ENCODE measurements at places on chromosomes 16 and 17.
A peak's percentile ranks its signal among the peaks of the same experiment; 100 is the strongest.

GRCh38 chr17:39939588-39940419, 12.3 kb downstream of the LRRC3C start:
- DNase-seq = peak; percentile 92

- DNase-seq = no peak
Observed at GRCh38 chr17:17540278-17540906, 44.2 kb upstream of the RASD1 start.

GRCh38 chr17:37047631-37048104, 98.9 kb downstream of the AATF start:
- peak; percentile 75 for DNase-seq

DNA sequence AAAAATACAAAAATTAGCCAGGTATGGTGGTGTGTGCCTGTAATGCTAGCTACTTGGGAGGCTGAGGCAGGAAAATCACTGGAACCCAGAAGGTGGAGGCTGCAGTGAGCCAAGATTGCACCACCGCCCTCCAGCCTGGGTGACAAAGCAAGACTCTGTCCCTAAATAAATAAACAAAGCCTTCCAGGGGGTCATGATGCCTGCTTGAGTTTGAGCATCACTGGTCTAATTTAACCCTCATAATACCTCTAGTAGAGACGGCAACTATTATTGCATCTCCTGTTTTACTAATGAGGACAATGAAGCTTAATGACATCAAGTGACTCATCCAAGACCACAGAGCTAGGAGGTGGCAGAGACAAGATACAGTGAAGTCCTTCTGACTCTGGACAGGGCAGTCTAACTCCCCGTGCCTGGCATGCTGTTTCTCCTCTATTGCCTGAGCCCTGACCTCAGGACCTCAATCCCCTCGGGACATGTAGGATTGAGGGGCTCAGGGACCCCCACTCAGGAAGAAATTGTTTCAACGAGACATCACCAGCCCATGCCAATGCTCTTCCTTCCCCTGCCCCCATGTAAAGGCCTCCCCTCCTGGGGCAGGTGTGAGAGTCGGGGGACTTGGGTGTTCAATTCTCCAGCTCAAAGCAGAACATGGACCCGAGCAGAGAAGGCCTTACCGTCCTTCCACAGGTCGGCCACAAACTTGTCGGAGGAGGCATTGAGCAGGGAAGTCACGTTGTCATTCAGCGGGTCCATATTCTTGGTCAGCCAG, 102.9 kb downstream of the NDE1 start:
- no peak for DNase-seq
